ENCODE measurements at places on chromosomes 16 and 17.

- no peak for DNase-seq
These were observed 612 bp downstream of the CISD3 start for GRCh38 chr17:38730526-38731379.

GRCh38 chr16:15644267-15644961 is 1.5 kb upstream of the MARF1 start:
- DNase-seq: no peak

DNA sequence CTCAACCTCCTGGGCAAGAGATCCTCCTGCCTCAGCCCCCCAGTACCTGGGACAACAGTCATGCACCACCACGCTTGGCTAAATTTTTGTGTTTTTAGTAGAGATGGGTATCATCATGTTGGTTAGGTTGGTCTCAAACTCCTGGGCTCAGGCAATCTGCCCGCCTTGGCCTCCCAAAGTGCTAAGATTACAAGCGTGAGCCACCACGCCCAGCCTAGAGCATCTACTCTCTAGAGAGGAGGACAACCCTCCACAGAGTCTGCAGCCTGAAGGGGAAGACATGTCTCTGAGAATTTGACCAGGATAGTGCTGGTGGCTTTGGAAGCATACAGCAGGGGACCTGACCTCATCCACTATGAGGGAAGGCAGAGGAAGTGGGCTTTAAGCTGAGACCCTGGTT is 4.7 kb upstream of the GRB2 start:
- DNase-seq: no peak

- no peak for DNase-seq
These were observed 116.5 kb upstream of the AXIN2 start for GRCh38 chr17:65677932-65678331.

DNA sequence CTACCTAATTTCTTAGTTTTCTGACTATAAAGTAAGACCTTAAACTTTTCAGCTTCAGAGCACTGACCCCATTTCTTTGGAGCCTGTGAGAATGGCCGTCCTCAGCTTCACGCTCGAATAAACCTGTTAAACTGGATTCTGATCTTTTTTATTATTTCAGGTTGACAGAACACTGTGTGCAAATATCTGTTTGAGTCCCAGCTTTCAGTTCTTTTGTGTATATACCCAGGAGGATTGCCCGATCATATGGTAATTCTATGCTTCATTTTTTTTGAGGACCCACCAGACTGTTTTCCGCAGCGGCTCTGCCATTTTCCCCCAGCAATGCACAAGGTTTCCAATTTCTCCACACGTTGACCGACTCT is 19.8 kb upstream of the KCNH6 start:
- no peak for DNase-seq

DNA sequence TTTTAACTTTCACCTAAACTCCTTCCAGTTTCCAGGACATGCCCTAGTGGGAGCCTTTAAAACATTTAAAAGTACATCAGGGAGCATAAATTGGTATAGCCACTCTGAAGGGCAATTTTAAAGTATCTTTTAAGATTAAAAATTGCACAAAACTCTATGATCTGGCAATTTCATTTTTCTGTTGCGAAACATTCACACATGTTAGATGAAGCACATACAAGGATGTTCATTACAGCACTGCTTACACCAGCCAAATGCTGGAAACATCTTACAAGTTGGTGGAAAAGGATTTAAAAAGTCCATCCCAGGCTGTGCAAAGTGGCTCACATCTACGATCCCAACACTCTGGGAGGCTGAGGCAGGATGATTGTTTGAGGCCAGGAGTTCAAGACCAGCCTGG is 26.4 kb upstream of the LONP2 start:
- no peak for DNase-seq

DNA sequence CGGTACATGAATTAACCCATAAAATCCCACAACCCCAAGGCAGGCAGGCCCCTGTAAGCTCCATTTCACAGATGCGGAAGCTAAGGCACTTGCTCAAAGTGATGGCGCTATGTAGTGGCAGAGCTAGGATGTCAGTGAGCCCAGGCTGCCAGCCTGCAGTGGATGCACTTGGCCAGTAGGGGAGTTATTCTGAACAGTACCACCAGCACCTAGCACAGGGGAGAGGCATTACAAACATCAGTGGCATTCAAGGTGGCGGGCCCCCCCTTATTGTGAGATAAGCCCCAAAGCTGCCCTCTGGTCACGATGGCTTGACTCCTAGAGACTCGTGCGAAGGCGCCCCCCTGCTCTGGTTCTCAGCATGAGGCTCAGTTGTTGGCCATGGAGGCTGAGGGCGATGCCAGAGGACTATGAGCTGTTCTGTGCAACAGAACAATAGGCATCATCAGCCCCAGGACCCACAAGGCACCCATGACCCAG is 33.8 kb downstream of the GTF3C1 start:
- no peak for DNase-seq

DNA sequence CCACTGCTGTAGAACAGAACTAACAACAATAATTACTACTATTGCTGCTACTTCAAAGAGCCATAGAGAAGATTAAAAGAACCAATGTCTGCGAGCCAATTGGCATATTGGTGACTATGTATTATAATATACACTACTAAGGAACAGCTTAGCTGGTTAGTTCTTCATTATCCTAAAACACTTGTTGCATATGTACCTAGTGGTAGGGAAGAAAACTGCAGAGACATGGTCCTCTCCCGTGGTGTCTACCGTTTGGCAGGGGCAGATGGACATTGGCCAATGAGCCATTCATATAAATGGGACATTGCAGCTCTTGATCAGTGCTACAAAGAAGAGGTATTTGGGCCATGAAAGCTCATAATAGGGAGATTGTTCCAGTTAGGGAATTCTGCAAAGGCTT is 46.4 kb upstream of the CLEC3A start:
- DNase-seq: no peak

DNA sequence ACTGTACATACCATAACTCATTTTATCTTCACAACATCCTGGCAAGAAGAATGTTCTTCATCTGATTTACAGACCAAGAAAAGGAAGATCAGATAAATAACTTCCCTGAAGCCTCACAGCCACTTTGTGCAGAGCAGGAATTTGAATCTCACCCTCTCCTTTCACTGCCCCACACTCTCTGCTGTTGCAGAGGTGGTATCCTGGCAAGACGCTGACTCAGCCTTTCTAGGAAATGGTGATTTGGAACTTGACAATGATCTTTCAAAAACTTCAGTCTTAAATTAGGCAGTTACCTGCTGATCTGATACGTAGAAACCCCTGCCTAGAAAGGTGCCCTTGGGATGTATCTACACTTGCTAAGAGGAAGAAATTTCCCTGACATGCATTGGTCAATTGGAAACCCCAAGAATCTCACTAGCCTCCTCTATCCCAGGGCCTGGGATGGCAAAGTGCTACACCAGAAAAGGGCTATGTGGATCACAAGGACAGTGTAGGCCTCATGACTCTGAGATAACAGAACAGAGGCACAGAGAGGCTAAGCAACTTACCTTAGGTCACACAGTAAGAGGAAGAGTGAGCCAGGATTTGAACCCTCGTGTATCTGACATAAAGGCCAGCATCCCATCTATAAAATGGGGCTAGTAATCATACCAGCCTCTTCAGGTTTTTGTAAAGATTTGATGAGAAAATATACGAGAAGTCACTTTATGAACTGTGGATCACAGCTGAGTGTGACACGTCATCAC is 17.9 kb downstream of the FBXO39 start:
- no peak for DNase-seq

- no peak for DNase-seq
These were observed 271.0 kb upstream of the TBX2 start for GRCh38 chr17:61128661-61129115.

DNA sequence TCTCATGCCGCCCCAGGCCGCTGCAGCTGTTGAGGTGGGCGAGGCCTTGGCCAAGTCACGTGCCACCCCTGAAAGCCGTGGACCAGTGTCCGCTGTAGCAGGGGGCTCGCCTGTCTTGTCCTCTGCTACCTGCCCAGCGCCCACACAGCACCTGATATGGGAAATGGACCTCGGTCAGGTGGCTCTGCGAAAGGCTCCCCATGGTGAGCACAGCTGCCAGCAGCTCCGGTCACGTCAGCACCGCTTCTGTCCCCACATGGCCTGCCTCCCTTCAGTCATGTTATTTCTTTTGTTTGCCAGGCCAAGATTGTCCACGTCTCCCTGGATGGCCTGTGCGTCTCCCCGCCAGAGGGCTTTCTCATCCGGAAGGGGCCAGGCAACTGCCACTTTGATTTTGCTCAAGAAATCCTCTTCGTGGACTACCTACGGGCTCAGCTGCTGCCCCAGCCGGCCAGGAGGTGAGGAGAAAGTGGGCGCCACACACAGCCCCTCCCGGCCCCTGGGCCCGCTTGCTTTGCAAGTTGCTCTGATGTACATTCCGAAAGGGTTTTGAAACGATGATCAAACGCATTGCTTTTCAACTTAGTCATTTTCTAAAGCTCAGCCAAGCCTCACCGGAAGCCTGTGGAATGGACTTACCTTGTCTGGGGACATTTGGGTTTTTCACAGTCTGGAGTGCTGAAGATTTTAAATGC is 219.8 kb downstream of the KATNIP start:
- DNase-seq: no peak

- no peak for DNase-seq
These were observed 49.8 kb upstream of the ZCCHC14 start for GRCh38 chr16:87542531-87543102.

GRCh38 chr16:77833921-77834634 is 45.7 kb downstream of the VAT1L start:
- no peak for DNase-seq

DNA sequence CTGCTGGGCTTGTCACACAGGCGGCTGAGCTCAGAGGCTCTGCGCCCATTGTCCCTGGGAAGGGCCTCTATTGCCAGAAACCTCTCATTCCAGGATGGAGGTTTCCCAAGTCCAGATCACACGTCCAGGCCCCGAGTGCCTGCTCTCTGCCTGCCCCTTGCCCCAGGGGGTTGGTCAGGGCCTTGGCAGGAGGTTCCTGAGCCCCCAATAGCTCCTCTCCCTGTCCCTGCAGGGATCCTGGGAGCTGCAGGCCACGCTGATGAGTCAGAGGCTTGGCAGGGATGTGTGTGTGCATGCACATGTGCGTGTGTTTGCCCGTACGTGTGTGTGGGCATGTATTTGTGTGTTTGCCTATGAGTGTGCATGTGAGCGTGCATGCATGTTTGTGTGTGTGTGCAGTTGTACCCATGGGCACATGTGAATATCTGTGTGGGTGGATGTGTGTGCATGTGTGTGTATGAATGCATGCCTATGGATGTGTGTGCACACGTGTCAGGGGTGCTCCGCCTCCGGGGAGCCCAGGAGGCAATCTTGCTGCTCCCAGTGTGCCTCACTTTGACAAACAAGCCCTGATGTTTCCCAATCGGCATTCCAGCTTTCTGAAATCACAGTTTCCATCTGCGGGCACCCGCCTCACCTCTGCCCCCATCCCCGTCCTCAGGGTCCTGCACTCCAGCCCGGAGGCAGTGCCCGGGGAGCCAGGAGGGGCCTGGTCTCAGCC is 98.4 kb upstream of the GSE1 start:
- no peak for DNase-seq

DNA sequence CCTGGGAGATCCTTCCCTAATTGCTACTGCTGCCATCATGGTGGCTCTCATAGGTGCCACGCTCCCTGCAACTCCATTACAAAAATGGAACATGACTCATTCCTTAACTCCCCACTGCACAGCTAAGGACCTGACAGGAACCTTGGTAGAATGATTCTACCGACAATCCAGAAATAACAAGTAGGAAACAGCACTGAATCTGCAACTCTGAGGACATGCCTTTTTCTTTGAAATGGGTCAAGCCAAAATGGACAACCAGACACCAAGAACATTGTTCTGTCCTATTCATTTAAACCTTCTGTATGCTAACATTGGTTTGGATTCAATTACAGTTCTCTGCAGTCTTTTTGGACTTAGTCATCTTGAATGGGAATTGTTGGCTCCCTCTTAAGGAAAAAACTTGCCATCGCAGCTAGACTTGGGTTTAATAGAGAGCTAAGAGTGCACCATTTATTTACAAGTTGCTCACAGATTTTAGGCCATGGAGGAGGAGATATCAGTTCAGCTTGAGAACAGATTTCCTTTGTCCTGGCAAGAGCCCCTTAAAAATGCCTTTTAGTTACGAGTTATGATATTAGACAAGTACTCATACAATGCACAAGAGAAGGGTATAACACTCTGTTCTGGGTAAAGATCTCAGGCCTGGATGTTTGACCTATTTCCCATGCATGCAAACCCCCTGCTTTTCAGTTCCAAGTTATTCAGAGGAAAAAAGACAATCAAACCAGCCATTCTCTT is 20.9 kb upstream of the NSRP1 start:
- DNase-seq: no peak

DNA sequence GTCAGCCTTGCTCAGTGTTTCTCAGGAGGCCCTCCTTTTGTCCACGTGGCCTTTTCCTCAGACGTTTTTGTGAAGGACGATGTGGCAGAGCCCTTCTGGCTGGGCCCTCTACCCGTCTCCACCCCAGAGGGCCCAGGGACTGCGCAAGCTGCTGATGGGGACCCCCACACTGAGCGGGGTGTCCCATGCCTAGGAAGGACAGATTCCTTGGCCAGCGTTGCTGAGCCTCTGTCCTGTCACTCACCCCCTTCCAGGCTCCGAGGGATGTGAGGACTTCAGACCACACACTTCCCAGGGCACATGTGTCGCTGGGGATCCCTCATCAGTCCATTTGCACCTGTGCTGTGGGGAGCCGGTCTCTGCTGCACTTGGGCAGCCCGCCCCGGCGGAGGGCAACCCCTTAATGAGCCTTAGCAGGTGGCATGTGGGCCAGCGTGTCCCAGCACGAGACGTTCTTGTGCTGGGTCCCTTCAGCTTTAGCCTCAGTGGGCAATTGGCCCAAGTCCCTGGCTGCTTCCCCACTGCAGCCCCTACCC is 48.3 kb downstream of the NT5M start:
- DNase-seq: no peak

- DNase-seq: no peak
These were observed 401.3 kb downstream of the ZFHX3 start for GRCh38 chr16:72646615-72647014.

DNA sequence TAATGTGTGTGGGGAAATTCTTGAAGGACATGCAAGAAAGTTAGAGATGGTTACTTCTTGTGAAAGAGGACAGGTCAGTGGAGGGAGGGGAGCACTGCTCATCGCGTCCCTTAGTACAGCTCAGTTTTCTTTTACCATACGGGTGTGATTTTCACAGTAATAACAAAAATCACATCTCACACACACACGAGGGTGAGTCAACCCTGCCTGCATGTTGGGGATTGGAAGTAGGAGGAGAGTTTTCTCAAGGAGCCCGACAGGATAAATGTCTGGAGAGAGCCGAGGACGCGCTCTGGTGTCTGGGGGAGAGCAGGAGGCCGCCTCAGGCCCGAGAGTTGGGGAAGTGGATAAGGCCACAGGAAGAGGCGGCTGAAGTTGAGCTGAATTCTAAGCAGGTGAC is 16.4 kb downstream of the PLCD3 start:
- no peak for DNase-seq

DNA sequence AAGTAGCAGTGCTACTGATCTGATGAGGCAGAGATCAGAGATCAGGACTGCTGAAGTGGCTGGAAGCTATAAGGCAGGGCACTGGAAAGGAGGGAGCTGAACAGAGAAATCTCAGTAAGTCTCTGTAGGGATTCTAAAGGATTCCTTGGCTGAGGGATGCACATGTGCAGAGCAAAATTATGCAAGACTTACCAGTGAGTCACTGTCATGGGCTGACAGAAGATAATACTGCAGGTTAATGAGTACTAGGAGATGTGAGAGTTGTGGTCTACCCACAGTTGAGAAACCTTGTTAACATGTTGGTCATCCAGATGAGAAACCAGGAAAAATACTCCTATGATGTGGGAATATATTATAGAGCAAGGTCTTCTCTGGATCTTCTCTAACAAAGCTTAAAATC is 378.1 kb downstream of the HAPSTR1 start:
- DNase-seq: no peak

Data from memory B cell (primary cell).